Stimulated activated CD4-positive, alpha-beta T cell treated with anti-CD3 and anti-CD28 coated beads, Interleukin-12 subunit alpha, Interleukin-12 subunit beta, amount 100 ng/mL, for 24 hours (primary cell): ENCODE measurements at places on chromosomes 11 and 22.
A peak's percentile ranks its signal among the peaks of the same experiment; 100 is the strongest.

DNA sequence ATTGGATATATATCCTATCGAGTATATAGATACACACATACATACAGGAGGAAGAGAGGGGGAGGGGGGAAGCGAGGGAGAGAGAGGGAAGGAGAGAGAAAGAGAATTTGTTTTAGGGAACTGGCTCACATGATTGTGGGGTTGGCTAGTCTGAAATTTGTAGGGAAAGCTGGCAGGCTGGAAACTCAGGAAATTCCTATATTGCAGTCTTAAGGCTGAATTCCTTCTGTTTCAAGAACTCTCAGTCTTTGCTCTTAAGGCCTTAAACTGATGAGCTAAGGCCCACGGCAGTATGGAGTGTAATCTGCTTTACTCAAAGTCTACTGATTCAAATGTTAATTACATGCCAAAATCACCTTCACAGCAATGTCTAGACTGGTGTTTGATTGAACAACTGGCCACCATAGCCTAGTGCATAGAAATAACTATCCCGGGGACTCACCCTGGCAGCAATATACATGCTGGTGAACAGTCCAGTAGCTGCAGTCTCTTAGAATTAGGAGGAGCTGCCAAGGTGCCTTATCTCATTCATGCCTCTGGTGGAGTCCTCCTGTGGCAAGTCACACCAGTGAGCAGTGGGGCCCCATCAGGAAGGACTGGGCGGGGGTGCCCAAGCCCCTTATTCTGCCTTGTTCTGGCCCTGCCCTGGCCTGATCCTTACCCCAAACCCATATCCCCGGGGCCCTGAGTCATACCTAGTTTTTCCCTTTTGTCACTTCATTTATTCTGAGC, 59.7 kb upstream of the AMPD3 start:
- no peak for DNase-seq

DNA sequence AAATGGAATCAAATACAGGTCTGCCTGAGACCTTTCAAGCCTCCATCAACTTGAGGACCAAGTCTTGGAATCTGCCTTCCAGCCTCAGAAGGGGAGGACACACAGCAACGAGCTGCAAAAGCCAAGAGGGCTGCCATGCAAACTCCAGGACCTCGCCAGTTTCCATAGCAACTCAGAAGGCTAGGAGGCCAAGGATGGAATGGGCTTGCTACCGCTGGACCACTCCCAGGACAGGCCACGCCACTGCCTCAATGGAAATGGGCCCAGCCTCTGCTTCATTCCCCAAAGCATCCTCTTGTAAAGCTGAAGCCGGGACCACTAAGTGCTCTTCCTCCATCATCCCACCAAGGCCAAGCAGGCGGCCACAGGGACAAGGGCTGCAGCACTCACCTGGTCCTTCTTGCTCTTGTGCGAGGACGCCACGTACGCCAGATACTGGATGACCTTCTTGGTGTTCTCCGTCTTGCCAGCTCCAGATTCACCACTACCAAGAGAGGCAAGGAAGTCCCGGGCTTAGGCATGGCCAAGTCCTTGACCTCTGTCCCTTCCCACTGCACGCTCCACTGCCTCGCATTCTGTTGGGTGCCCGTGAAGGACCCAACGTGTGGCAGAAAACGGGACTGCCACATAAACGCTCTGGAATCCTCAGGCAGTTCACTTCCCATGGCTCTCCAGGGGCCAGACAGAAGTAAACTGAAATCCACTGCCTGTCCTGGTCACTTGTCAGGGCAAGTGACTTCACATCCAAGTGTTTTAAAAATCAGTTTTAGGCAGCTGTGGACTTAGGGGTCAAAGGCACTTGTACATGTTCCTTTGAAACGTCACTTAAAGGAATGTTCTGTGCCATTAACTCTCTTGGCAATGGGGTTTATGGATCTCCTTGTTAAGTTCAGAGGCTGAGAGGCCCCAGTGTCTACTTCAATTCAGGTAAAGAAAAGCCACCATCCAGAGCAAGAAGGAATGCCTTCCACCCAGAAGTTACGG, 61.3 kb downstream of the MYH9 start:
- no peak for DNase-seq

GRCh38 chr11:87134524-87135106, 96.9 kb downstream of the TMEM135 start:
- DNase-seq = no peak

DNA sequence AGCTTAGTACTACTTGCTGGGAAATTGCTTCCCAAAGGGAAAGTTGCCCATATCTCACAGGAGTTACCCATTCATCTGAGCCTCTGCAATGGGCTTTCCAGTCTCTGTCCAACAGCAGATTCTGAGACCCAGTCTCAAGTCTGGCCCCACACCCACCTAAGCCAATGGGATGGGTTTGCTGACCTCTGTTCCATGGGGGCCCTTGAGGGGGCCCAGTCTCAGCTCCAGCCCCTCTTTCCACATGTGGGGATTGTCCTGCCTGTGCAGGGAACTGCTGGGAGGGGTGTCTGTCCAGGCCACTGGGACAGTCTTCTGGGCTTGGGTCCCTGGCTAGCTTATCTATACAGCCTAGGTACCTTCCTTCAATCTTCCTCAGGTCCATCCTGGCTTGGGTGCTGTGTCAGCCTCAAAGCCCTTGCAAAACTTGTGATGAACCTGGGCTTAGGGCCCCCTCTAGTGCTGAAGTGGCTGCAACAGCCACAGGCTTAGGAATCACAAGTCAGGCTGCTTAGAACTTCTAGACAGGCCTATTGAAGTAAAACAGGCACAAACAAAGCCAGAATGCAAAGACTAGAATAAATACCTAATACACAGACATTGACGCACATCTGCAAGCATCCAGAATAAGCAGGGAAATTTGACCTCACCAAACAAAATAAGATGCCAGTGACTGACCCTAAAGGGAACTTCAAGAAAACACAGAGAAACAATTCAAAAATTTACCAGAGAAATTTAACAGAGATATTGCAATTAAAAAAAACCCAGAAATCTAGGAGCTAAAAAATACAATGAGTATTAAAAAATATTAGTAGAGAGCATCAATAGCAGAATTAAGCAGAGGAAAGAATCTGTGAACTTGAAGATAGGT, 11.7 kb upstream of the PATL1 start:
- peak; percentile 21 for DNase-seq

DNA sequence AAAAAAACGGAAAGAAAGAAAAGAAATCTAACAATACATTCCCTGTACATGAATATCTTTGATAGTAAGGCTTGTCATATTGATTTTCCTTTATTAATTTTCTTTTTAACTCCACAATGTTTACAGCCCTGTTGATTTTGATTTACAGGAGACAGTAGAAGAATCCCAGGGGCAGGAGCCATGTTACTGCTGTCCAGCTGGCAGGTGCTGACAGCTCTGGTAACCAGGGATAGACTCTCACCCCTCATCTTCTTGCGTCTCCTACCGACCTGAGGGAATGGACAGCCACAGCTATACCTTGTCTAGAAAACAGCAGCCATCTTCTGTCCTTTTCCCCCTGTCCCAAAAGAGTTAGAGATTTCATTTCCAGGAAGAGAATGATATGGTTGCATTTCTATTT, 37.4 kb downstream of the PRDM10 start:
- no peak for DNase-seq

- DNase-seq = no peak
These were observed 34.4 kb upstream of the LRRC10B start for GRCh38 chr11:61474013-61474643.

DNA sequence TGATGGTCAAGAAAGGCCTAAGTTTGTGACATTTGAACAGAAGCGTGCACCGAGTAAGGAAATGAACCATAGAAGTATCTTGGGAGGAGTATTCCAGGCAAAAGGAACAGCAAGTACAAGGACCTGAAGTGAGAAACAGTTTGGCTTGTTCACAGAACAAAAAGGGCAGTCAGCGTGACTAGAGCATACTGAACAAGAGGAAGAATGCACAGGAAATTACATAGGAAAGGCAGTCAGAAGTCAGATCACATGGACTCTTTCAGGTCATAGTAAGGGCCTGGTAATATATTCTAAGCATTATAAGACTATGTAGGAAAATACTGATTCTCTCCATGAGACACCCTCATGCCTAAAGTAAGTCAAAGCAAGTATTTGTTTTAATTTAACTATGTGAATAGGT, 52.3 kb upstream of the GAB2 start:
- no peak for DNase-seq

- DNase-seq = no peak
These were observed 45.3 kb upstream of the SHISAL1 start for GRCh38 chr22:44357966-44358465.

DNA sequence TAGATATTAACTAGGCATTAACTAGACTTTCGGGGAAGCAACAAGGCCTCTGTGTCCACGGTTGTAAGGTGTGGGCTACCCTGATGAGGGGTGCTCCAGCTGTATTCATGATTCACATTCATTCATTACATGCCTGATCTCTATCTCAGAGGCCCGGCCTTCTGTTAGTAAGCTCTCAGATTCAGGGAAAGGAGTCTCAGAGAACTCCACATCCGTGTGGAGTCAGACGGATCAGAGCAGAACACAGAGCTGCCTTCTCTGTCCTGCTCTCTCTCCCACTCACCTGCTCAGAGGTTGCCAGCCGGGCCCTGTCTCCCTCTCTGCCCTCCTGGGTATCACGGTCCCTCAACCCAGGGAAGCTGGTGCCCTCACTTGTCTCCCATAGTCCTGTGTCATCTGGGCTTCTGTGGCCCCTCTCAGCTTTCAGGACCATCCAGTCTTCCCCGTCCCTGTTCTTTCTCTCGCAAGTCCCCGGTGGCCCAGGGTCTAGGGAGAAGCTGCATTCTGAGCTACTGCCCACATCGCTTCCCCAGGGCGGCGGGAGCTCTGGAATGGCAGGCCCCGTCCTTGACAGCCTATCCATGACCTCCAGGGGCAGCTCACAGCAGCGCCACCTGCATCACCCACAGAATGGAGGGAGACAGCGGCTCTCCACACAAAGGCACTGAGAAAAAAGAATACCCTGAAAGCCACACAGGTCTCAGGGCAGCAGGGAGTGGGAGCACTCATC, 4.3 kb downstream of the TP53AIP1 start:
- no peak for DNase-seq

GRCh38 chr11:28343304-28344233, 235.4 kb downstream of the METTL15 start:
- no peak for DNase-seq

- DNase-seq = no peak
These were observed 527.0 kb upstream of the B3GAT1 start for GRCh38 chr11:134939031-134939430.

DNA sequence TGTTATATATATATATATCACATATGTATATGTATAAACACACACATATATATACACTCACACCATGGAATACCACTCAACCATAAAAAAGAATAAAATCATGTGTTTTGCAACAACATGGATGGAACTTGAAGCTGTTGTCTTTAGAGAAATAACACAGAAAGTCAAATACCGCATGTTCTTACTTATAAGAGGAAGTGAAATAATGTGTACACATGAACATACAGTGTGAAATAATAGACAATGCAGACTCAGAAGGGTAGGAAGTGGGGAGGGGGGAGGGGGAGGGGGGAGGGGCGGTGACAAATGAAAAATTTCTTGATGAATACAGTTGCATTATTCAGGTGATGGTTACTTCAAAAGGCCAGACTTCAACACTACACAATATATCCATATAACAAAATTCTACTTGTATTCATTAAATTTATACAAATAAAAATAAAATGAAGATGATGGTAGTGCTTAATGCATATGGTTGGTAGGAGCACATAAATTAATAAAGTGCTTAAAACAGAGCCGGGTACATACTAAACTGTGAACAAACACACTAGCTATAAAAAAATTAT, 5.8 kb upstream of the OR5B2 start:
- DNase-seq = no peak

- no peak for DNase-seq
These were observed 125.5 kb downstream of the BBOX1 start for GRCh38 chr11:27166130-27166529.

- DNase-seq = no peak
These were observed 529.5 kb downstream of the SOX6 start for GRCh38 chr11:15826826-15827225.

DNA sequence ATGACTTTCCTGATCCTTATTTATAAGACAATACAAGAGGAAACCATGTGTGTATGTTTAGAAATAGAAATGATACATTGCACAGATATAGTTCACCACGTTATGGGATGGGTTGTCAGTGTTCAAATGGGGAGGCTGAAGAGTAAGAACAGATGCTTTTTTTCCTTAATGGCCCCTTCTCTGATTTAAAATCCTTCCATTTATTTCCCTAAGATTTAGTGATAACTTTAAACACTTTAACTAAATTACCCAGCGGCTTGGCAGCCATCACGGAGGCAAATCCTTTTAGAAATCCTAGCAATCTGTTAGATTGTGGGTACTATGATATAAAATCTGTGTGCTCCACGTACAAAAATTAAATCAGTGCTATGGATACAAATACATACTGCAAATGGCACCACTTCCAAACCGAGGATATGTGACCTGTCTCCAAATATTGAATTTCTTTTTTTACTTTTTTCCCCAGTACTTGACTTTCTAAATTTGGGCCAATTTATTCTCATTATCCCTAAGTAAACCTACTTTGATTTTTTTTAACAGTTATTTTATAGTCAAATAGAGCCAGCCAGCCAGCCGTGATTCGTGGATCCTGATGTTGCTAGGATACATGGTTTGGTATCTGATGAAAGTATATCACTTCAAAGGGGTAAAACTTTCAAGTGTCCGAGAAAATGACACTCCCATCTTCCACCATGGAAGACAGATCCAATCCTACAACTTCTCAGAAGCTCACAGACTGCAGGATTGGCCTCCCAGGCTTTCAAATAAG, 46.1 kb downstream of the BDNF start:
- no peak for DNase-seq

DNA sequence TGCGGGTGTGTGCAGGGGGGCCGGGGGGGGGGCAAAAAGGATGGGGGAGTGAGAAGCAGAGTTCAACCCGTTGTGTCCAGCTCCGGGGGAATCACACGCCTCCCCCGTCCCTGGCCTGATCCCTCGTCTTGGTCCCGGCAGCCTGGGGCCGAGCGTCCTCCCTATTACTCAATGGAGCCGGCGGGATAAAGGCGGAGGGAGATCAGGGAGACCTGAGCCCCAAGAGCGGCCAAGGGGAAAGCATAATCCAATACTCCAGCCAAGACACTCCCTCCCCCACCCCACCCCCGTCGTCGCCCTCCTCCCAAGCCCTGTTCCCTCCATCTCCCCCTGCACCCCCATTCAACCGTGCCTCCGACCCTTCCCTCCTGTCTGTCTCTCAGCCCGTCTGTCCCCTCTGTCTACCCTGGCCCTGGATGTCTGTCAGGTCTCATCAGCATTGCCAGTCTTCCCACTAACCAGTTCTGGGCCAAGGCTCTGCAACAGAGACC, 2.6 kb downstream of the PHOX2A start:
- no peak for DNase-seq

GRCh38 chr11:27171376-27171958, 130.9 kb downstream of the BBOX1 start:
- no peak for DNase-seq

DNA sequence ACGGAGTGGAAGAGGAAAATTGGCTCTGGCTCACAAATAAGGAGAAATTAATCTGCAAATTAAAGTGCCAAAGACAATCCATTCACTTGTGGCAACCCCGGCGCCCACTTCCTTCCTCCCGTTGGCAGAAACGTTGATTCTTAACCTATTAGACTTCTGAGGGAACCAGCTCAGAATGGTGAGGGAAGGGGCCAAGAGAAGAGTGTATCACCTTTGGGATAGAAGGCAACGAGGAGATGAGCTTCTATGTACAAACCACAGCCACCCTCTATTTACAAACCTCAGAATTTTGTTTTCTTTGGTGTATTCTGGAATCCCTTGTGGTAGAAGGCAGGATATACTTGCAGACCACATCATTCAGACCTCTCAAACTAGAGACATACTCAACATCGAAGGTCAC, 1.1 kb downstream of the MB start:
- DNase-seq = no peak
